ENCODE measurements at places on chromosomes 7 and 10.
A peak's percentile ranks its signal among the peaks of the same experiment; 100 is the strongest.

DNA sequence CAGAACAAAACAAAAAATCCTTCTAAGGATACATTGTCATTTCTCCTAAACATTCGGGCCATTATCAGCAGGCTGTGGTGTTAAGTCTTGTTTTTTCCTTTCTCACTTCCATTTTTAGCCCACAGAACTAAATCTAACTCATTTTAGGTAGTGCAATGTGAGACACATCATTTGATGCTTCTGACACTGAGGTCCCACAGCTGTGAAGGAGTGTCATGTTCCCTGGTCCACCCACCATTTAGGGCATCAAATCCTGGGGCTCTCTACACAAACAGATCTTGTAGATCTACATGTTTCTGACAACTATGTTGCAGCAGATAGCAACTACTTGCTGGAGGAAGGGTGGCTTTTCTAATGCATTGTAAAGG lies 232.5 kb upstream of the IGFBP3 start:
- no peak for DNase-seq

- peak; percentile 62 for DNase-seq
Observed at GRCh38 chr10:70528741-70529362, 50.3 kb downstream of the PALD1 start.

GRCh38 chr7:7183838-7184463 lies 1.6 kb downstream of the C1GALT1 start:
- DNase-seq: peak; percentile 16

DNA sequence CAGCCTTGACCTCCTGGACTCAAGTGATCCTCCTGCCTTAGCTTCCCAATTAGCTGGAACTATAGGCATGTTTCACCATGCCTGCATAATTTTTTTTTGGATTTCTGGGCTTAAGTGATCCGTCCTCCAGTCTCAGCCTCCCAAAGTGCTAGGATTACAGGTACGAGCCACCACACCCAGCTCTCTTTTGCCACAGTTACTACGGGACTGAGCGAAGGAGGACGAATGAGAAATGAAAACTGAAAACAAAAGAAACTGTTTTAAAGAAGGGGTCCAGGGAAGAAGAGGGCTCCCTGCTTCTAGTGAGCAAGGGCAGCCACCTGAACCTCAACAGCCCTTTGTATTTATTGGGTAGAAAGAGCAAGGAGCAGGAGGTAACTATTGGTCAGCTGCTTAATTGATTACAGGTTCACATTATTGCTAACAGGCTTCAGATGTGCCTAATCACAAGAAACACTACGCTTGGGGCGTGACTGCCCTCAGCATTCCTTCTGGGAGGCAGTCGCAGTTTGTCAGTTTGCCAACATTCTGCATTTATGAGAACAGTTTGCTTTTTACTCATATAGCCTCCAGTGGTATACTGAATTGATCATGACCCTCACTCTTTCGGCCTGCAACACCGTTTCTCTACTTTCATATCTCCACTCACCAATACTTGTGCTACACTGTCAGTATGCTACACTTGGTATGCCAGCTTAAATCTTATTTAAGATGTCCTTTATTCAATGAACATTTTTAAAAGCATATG lies 676.8 kb downstream of the DNAJB9 start:
- DNase-seq: no peak

- DNase-seq: peak; percentile 71
Observed at GRCh38 chr10:23399701-23400144, 39.2 kb upstream of the OTUD1 start.

DNA sequence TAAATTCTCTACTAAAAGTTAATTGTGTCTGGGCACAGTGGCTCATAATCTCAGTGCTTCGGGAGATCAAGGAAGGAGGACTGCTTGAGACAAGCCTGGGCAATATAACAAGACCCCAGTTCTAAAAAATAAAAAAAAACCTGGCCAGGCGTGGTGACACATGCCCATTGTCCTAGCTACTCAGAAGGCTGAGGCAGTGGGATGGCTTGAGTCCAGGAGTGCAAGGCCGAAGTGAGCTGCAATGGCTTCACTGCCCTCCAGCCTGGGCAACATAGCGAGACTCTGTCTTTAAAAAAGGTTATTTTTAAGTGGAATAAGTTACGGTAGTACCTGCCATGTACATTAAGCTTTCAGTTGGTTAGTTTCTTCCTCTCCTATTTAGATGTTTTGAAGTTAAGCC lies 28.9 kb downstream of the CDK14 start:
- DNase-seq: no peak

GRCh38 chr10:113447278-113447677 lies 105.6 kb upstream of the HABP2 start:
- DNase-seq: no peak

DNA sequence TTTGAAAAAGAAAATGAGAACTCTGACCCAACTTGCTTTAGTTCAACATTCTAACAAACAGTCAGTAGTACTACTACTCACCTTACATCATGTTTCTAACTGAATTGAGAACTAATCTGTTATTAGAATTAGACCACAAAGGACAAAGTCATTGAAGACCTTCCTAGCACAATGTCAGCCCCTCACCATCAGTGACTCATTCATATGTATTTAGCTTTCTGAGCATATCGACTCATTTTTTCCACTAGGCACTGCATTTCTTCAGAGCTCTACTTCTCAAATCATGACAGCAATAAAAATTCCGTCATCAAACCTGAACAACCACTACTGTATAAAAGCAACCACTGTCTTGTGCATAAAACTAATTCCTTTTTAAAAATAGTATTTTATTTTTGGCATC lies 4.4 kb upstream of the LRRN3 start:
- no peak for DNase-seq

- DNase-seq: peak; percentile 60
Observed at GRCh38 chr7:106110885-106111654, 1.0 kb downstream of the SYPL1 start.
